Activated naive CD8-positive, alpha-beta T cell treated with anti-CD3 and anti-CD28 coated beads, Interleukin-2, amount 10 ng/mL, durations not matched to agents 7 days and 5 days (primary cell): ENCODE measurements at places on chromosomes 5 and 9. TPM values are rescaled to one million over a fixed set of nuclear protein-coding genes. Genes with fewer than 3 reads are reported as not detected.

The MPDZ gene
- not detected for total RNA-seq

The CCL27 gene
- not detected for total RNA-seq

The PALM2AKAP2 gene
- total RNA-seq, result not detected

The CDH9 gene
- not detected for total RNA-seq

The FCN2 gene
- not detected for total RNA-seq

- DNase-seq, result no peak
Measured at GRCh38 chr9:125091121-125091520, 52.2 kb downstream of the SCAI start.

DNA sequence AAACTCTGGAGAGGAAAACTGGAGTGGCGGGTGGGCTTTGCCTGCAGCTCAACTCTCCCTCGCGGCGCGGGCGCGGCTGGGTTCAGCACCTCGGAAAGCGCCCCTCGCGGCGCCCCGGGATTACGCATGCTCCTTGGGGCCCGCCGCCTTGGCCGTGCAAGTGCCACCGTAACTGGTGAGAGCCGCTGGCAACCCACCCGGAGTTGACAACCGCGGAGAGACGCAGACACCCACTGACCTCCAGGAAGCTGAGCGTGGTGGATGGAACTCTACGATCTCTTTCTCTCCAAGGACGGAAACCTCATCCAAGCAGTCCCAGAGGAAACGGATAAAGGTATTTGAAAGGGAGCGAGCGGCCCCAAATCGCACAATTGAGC, 194 bp upstream of the RXFP3 start:
- DNase-seq, result peak; percentile 77

- no peak for DNase-seq
Measured at GRCh38 chr5:166436872-166437271, 1854.6 kb upstream of the WWC1 start.

- no peak for DNase-seq
Measured at GRCh38 chr5:158679221-158679641, 420.5 kb downstream of the EBF1 start.

GRCh38 chr5:177319913-177320588, 8.4 kb upstream of the MXD3 start:
- no peak for DNase-seq

DNA sequence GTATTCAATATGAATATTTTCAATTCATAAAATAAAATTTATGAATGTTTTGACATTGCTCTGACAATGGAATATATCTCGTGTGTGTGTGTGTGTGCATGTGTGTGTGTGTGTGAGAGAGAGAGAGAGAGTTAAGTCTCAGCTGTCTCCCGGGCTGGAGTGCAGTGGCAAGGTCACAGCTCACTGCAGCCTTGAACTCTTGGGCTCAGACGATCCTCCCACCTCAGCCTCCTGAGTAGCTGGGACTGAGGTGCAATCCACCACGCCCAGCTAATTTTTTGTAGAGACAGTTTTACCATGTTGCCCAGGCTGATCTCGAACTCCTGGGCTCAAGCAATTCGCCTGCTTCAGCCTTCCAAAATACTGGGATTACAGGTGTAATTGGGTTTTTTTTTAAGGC, 16.1 kb downstream of the G3BP1 start:
- DNase-seq, result no peak

DNA sequence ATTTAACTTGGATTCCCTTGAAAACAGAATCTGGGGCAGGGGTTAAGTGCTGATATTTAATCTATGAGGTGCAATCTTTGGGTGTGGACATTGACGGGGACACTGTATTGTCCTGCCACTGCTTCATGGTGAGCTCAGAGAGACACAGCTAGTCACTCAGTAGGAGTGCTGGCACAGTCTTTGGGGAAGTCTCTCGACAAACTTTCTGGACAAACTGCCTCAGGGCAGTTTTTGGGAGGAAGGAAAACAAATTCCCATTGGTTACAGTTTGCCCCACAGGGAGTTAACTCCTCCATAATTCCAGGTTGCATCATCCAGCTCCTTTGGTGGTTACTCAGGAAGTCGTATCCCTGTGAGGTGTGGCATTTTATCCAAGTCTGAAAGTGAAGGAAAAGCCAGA, 17.9 kb downstream of the HNRNPK start:
- DNase-seq, result no peak

DNA sequence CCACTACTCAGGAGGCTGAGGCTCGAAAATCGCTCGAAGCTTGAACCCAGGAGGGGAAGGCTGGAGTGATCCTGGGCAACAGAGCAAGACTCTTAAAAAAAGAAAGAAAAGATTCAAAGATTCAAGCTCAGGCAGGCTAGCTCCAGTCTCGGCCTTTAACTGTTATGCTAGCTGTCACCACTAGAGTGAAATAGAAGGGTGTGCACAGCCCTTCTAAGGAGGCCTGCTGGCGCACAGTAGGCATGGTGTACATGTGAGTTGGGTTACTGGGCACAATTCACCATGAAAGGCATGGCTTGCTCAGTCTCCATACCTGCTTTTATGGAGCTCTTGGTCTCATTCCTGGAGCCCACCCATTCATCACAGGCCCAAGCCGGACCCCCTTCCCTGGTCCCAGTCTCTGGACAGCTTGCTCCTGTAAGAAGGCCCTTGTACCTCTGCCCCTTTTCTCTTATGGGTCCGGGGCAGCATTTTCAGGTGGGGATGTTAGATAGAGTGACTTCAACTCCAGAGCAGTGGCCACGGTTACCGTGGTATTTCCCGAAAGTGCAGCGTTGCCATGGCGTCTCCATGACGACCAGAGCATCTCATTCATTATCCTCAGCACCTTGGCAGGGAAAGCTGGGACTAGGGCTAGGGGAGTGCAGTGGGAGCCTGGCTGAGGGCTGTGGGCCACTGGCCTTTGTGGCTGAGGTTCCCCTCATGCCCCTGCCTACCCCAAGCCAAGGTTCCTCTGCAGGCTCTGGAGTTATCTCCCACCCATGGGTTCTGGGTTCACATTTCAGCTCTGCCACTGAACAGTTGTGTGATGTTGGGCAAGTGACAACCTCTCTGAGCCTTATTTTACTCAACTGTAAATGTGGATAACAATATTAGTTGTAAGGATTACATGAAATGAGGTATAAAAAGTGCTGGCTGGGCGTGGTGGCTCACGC, 5.7 kb downstream of the NDST1 start:
- no peak for DNase-seq

- no peak for DNase-seq
Measured at GRCh38 chr5:68021227-68021626, 194.3 kb upstream of the PIK3R1 start.

DNA sequence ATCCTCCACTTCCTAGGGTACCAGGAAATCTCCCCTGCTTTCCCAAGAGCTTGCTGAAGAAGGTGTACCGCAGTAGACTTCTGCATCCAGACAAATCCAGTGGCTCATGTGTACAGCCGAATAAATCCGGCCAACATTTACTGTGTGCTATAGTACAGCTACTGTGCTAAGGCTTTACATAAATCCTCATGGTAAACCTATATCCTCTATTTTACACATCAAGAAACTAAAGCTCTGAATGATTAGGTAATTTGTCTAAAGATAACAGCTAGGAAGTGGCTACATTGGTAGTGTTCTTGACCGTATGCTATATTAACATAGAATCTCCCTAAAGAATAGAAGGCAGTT, 511 bp upstream of the WDR41 start:
- DNase-seq, result no peak

GRCh38 chr9:72149231-72149975, at the start of gene GDA:
Gene GDA, plus strand, starts transcription at chr9:72149440. Its CDS starts 120 bp downstream, at chr9:72149560.
- no peak for DNase-seq

DNA sequence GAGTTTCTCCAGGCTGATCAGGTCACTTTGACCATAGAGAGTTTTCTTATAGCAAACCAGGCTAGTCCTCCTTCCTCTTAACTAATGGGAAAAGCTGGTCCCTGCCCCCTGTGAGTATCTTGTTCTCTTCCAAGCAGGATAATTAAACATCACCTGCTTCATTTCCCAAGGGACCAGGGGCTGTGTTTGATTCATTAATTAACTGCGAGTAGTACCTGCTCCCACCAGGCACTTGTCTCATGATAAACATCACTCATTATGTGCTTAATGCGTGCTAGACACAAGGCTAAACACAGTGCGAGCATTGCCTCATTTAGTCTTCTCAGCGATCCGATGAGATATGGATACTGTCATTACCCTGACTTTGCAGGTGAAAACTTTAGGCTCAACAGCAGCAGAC, 1.7 kb upstream of the FAM163B start:
- no peak for DNase-seq

- no peak for DNase-seq
Measured at GRCh38 chr5:387491-388265, 55.3 kb upstream of the EXOC3 start.
